ENCODE measurements at places on chromosomes 1 and 21.

DNA sequence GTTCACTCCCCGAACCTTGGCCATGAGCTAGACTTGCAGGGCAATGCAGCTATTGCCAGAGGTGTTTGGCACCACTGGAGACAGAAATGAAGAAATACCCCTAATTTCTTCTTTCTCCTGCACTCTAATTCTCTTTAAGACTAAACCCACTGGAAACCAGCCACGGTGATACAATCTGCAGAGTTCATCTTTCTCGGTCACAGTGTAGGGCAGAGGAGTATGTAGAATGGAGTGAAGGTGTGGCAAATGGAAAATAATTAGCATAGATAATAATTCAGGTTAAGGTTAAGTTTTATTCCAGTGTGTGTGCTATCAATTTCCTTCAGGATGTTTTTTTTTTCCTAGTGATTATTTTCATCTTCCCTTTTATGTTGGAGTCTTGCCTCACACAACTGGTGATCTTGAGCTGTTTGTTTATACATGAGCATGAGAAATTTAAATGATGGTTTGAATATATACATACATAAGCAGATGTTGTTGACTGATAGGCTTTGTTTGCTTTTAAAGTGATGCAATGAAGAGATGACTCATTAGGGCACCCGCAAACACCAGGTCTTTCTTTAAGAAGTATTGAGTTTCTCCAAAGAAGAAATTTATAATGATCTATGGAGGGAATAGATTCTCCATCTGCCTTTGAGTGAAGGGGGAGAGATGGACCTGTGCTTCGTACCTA lies 81.9 kb downstream of the SPATA17 start:
- DNase-seq: peak; percentile 50

DNA sequence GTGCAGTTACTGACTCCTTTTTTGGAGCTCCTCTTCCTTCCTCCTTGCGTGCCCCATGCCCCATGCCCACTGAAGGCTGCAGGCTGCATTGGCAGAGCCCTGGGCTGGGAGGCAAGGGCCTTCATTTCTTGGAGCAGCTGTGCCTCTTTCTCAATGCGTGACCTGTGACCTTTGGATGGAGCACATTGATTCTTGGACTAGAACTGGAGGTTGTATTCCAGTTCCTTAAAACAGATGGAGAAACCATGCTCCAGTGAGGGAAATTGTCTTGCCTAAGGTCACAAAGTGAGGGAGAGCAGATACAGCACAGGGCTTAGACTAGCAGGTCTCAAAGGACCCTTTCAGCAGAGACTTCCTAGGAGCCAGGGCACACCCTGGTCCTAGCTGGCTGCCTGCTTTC lies 9.0 kb downstream of the TMEM269 start:
- no peak for DNase-seq

DNA sequence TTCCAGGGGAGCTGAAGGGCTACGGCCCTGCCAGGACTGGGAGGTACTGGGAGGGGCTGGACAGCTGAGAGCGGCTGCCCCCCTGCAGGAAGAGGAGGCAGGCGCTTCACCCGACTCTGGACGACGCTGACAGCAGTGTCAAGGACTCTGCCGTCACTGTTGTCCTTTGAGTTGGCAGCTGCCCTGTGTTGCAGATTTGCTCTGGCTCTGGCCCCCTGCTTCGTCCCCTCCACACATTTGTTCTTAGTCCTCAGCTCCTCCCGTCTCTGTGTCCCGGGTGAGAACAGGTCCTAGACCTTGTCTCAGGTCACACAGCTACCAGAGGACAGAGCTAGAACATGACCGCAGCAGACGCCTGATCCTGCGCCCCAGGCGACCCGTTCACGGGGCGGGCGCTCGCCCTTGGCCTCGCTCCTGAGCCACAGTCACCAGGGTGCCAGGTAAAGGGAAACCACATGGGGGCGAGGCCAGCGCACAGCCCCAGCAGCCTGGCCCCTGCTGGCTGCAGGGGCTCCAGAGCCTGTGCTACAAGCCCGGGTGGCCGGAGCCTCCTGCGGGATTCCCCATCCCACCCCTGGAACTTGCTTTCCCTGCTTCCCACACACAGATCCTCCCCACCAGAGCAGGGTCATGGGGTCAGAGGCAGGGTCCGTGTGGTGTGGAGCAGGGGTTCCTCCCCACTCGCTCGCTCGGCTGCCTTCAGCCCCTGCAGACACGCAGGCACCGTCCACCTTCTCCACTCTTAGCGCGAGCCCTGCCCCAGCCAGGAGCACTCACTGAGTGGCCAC lies 10.7 kb upstream of the NPHP4 start:
- no peak for DNase-seq

DNA sequence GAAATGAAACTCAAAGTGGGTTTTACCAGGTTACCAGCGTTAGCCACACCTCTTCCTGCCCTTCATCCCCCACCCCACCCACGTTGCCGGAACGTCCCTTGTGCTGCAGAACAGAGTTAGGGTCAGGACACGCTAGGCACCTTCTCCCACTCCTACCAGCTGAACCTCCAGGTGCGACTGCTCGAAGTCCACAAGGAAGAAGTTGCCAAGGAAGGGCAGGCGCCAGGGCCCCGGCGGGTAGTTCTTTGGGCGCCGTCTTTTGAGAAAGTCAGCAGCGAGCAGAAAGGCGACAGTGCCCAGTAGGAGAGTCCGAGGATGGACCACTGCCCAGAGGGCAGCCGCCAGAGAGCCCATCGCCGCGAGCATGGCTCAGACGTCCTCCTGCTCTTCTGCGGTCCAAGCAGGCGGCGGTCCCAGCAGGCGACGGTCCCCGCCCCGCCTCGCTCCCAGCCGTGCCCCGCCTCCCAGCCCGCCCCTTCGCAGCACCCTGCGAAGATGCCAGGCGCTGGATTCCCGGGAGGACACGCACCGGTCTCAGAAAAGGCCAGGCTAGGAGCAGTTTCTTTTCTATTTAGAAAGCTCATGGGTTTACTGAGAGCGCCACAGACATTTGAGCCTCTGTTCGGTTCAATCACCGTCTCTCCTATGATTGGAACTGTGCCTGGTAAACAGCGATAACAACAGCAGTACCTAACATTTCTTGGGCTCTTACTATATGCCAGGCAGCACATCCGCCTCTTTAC lies at the start of gene CYP2J2:
TSS of gene CYP2J2 (minus strand) at position 393 of the 743 bp plus-strand sequence. CDS start at position 366, 27 bp downstream.
- DNase-seq: peak; percentile 9

- no peak for DNase-seq
Measured at GRCh38 chr1:179598631-179599030, 7.0 kb downstream of the TDRD5 start.

- no peak for DNase-seq
Measured at GRCh38 chr1:87165177-87165576, 163.5 kb upstream of the LMO4 start.

- no peak for DNase-seq
Measured at GRCh38 chr21:22224261-22224660, 1226.1 kb downstream of the NCAM2 start.

DNA sequence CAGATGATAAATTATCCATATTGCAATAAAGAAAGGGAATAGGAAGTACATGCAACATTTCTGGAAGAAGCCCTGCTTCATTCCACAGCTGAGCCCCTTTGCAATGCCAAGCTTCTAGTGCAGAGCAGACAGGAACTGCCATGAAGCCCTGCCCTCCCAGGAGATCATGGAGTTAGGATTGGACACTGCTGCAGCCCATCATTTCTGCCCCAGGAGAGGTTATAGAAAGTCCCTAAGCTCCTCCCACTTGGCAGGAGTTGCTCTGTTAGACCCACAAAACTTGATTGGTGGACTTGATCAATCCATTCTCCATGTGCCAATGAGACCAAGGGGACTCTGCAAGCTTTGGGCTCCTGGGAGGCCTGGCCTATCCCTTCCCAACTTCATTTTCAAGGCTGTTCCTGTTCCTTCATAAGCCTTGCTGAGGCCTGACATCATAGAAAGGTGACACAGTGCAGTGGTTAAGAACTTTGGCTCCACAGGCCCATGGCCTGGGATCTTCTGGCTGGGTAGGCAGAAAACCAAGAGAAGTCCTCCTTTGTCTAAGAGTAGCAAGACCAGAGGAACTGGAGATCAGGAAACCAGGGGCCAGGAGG lies 1.3 kb upstream of the LAPTM5 start:
- no peak for DNase-seq

DNA sequence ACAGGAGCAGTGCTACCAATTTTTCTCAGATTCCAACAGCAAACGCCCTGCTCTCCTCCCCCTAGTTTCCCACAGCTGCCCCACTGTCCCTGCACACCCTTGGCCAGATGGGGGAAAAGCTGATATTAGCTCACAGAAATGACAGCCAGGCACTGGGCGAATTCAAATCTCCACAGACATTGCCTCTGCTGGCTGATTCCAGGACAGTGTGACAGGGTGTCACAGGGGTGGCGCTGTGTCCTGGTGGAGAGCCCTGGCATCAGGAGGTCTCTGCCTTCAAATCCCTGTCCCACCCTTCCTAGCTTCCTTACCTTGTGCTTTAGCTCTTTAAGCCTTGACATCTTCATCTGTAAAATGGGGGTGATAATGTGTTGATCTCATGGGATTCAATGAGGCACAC lies 10.4 kb downstream of the OLIG1 start:
- DNase-seq: no peak

- peak; percentile 67 for DNase-seq
Measured at GRCh38 chr1:235908742-235909520, 42.2 kb upstream of the LYST start.

DNA sequence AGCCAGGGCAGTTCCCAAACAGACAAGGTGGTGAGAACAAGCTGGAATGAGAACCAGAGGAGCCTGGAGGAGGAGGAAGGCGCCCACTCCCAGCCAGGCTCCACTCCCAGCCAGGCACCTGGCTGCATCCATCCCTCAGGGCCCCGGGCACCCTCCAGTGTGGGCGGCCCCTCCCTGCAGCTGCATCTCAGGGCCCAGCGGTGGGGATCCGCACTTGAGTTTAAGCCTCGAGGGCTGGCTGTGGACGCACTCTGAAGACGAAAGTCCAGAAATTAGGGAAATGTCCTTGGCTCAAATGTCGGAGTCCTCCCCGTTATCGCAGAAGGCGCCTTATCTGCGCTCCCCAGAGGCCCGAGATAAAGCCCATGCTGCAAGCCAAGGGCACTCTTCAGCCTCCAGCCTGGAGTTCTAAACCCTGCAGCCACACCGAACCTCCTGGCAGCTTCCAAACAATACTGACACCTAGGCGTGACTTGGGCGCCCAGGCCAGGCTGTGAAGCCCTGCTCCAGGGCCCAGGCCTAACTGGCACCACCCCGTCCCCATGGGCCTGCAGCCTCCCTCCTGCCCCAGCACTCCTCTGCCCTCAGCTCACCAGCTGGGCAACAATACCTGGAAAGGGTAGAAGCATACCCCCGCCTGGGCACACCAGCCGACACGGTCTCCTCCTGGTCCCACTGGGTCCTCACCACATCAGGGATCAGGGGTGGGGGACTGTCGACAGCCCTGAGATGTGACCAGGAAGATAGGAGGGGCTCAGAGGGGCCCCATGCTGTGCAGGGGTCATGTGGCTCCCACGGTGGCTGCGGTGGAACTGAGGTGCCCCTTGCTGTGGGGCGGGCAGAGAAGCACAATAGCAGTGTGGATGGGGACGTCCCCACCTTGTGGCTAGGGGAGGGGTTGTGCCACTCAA lies 184.8 kb upstream of the VAMP3 start:
- DNase-seq: no peak

DNA sequence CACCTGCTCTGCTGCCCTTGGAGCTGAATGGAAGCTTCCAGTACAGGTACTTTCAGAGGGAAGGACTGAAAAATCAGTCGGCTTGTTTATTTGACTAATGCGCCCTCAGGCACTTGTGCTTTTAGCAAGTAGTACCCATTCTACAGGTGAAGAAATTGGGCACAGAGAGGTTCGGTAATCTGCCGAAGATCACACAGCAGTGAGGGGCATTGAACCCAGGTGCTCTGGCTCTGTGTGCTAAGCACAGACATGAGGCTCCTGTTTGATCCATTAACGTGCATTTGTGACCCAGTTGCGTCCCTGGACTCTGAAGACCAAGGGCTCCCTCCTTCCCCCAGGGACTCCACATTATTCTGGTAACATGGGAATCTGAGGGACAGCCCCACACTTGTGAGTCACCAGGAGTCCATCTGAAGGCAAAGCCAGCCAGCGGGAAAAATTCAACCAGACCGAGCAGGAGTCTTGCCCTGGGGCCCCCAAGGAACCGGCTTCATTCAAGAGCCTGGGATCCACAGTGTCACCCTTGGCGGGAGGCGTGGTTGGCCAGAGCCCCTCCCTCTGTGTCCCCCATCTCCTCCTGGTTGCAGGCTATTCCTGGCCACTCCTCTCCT lies 192.4 kb upstream of the ARHGEF16 start:
- no peak for DNase-seq

DNA sequence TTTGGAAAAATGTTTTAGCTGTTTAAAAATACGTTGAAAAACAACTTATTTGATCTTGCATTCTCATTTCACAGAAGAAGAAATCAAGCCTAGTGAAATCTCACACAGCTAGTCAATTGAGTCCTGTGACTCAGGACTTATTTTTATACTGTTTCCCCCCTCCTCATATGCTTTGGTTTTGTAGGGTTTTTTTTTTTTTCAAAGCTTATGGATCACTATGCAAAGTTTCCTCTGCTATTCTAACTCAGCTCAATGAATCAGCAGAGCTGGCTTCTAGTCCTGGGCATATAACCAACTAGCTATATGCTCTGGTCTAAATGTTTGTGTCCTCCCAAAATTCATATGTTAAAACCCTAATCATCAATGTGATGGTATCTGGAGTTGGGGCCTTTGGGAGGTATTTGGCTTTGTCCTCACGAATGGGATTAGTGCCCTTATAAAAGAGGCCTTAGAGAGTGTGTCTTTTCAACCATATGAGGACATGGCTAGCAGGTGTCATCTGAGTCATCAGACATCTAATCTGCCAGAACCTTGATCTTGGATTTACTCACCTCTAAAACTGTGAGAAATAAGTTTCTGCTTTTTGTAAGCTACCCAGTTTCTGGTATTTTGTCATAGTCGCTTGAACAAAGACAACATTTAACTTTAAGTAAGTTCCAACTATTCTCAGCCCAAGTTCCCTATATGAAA lies 317.2 kb upstream of the C1orf87 start:
- DNase-seq: no peak

- no peak for DNase-seq
Measured at GRCh38 chr1:46717654-46718053, 1.3 kb downstream of the EFCAB14 start.

DNA sequence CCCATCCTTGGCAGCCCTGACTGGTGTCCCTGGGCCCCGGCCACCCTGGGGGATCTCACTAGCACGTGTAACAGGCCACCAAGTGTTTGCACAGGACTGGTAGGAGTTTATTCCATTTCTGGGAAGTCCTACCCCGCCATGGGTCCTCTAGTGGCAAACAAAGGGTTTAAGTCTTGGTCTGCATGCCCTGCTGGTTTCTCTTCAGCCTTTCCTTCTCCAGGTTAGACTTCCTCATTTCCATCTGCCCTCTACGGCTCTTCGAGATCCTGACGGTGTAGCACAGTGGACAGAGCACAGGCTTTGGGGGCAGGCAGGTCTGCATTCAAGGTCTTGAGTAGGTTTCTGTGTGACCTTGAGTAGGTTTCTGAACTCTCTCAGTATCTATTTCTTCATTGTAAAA lies 2.8 kb downstream of the AGTRAP start:
- no peak for DNase-seq

GRCh38 chr1:228400237-228400651 lies 6.4 kb downstream of the TRIM11 start:
- DNase-seq: no peak

- DNase-seq: no peak
Measured at GRCh38 chr1:192952646-192953045, 106.5 kb downstream of the UCHL5 start.

- DNase-seq: no peak
Measured at GRCh38 chr1:150406483-150406882, 42.5 kb downstream of the RPRD2 start.

- DNase-seq: peak; percentile 47
Measured at GRCh38 chr1:200306944-200307754, 102.7 kb downstream of the ZNF281 start.

GRCh38 chr1:67001682-67002425 lies 52.1 kb downstream of the SLC35D1 start:
- no peak for DNase-seq

- no peak for DNase-seq
Measured at GRCh38 chr21:14448784-14449183, 65.8 kb upstream of the HSPA13 start.
